ENCODE measurements at places on chromosomes 7 and 10. TPM values are rescaled to one million over a fixed set of nuclear protein-coding genes. Genes with fewer than 3 reads are reported as not detected.

The SAMD9L gene
- 8.6 TPM for total RNA-seq

The IL6 gene
- 12.0 TPM for total RNA-seq

The ZNF273 gene
- total RNA-seq = 47.4 TPM

The ZFYVE27 gene
- 28.0 TPM for total RNA-seq

The CHRM2 gene
- 1.2 TPM for total RNA-seq

The CPA2 gene
- not detected for total RNA-seq

The HOXA11 gene
- total RNA-seq = 9.8 TPM

The NRG3 gene
- total RNA-seq = not detected

The SGMS1 gene
- 93.8 TPM for total RNA-seq

The WNT8B gene
- total RNA-seq = not detected

- DNase-seq = no peak
Measured at GRCh38 chr10:24944512-24945255, 7.7 kb downstream of the PRTFDC1 start.

- DNase-seq = no peak
Measured at GRCh38 chr7:157400171-157400860, 63.5 kb downstream of the DNAJB6 start.

DNA sequence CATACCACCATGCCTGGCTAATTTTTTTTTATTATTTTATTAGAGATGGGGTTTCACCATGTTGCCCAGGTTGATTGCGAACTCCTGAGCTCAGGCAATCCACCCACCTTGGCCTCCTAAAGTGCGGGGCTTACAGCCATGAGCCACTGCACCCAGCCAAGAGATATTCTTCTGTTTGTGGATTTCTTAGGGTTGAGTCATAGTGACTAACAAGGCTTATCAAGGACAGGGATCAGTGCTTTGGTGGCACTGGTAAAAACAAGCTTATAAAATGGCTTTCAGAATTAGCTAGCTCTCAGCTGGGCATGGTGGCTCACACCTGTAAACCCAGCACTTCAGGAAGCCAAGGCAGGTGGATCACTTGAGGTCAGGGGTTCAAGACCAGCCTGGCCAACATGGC, 122.4 kb downstream of the ZNF248 start:
- no peak for DNase-seq

GRCh38 chr7:77975672-77976480, 177.3 kb downstream of the PHTF2 start:
- DNase-seq = no peak

DNA sequence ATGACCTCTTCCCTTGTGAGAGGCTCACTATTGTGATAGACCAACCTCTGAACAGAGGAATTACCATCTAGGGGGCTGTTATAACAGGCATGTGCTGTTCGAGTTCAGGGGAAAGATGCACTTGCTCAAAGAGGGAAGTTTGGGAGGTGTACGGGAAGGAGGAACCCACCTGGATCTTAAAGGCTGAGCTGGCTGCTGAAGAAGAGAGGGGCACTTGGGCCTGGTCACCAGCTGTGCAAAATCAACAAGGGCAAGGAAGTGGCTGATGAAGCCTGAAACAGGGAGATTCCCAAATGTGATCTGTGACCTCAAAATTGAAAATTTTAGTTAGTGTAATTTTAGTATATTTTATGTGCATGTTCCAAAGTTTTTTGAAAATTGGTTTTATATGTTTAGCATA, 407.2 kb downstream of the AUTS2 start:
- DNase-seq = no peak

DNA sequence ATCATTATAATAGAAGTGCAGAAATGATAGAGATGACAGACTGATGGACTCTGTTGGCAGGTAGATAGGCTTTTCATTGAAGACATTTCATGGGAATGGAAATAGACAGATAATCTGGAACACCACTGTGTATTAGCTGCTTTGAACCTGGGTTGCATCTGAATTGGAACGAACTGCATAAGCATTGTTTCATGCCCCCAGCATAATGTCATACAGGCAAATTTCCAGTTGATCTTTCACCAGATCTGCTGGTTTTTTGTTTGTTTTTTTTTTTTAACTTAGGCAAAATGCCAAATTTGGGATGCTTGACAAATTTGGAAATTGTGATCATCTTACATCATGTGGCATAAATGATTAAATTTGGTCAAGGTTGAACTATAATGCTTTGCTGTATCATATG, 172.1 kb upstream of the AOAH start:
- no peak for DNase-seq

GRCh38 chr7:139887992-139888481, 59.0 kb downstream of the TBXAS1 start:
- DNase-seq = no peak

DNA sequence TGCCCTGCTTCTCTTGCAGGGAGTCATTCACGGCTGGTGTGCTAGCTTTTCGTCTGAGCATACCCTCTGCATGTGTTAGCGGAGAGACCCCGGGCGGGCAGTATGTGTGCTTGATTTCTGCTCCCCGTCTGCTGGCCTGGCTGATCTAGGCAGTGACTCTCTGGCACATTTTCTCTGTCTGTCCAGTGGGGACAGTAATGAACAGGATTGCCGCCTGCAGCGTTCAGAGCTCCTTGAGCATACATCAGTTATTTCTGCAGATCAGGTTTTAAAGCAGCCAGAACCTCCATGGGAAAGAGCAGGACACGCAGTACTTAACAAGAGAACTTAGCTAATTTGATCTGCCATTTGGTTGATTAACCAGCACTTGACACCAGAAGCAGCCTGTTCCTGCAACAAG, 242.5 kb downstream of the CELF2 start:
- DNase-seq = no peak

- DNase-seq = no peak
Measured at GRCh38 chr7:135160098-135160857, 10.2 kb downstream of the CYREN start.

GRCh38 chr10:127527891-127528290, 21.2 kb upstream of the NPS start:
- no peak for DNase-seq
